ENCODE measurements at places on chromosomes 13 and 19.

GRCh38 chr19:30214651-30215051 is 157.5 kb upstream of the ZNF536 start:
- DNase-seq = no peak

DNA sequence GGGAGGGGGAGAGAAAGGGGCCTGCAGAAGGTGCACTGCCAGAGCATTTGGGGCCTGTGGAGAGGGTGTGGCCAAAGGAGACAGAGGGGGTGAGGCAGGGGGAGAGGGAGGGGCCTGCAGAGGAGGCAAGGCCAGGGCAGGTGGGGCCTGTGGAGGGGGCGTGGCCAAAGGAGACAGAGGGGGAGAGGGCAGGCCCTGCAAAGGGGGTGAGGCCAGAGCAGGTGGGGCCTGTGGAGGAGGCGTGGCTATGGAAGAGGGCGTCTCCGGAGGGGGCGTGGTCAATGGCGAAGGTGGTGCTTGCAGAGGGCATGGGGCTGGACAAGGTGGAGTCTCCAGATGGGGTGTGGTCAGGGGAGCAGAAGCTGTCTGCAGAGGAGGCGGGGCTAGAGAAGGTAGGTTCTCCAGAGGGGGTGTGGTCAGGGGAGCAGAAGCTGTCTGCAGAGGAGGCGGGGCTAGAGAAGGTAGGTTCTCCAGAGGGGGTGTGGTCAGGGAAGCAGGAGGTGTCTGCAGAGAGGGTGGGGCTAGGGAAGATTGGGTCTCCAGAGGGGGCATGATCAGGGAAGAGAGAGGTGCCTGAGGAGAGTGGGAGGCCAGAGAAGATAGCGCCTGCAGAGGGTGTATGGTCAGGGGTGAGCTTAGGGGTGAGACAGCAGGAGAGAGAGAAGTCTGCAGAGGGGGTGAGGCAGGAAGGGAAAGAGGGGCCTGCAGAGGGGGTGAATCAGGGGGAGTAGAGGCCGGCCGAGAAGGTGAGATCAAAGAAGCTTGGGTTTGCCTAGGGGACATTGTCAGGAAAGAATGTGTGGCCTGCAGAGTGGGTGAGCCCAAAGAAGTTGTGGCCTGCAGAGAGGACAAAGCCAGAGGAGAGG is 3.4 kb downstream of the PRR36 start:
- DNase-seq = peak; percentile 35

- DNase-seq = no peak
These were observed 64.9 kb upstream of the FGF14 start for GRCh38 chr13:102466610-102467190.

GRCh38 chr13:60627071-60627686 is 230.2 kb downstream of the TDRD3 start:
- peak; percentile 43 for DNase-seq

DNA sequence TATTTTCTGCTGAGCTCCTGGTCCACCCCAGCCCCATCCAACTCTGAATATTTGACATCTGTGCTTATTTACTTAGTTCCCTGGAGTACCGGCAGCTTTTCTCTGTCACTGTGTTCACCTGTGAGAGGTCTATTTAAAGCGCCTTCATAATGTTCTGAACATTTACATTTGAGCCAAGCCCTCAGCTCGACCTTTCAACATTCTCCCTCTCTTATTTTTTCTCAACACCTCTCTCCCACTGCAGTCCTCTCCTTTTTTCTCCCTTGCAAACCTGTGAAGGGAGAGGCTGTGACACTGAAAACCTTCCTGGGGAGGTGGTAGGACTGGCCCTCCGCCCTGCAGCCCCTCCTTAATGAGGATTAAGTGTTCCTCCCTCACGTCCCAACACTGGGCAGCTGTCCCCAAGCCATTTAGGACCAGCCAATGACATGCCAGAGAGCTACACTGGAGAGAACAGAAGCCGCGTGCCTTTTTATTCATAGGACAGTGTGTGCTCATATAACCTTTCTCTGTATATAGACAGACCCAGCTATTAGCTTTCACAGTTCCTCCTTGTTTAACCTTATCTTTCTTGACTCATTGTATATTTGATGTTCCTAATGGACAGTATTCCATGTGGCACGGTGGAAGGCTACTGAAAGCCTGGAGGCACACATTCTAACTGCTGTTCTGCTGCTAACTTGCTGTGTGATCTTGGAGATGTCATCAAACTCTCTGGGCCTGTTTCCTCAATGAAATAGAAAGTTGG is 134.8 kb downstream of the NUFIP1 start:
- DNase-seq = no peak

DNA sequence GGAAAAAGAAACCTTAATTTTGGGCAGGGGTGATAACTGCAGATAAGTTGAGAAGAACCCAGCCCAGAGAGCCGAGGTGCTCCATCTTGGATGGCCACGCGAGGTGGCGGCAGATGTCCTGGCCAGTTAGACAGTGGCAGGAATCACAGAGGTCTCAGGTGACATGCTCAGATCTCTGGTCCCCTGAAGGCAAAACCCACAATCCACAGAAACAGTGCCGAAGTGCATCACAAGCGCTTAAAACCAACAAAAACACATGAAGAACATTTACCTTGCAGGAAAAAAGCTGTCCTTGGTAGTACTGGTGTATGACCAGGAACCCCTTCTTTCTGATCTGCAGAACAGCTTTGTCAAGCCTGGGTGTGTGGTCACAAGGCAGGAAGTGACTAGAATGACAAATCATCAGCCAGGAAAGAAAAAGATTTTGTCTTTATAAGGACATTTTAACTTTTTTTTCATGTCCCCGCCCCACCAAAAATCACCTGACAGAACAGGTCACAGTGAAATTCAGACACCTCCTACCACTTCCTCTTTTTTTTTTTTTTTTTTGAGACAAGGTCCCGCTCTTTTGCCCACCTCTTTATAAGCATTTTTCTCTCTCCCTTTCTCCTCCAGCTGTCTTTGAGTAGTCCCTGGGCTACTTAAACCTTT is at the start of gene LCP1:
TSS of gene LCP1 (minus strand) at position 338 of the 651 bp plus-strand sequence. CDS start 22,515 bp downstream, outside the sequence.
- DNase-seq = no peak

DNA sequence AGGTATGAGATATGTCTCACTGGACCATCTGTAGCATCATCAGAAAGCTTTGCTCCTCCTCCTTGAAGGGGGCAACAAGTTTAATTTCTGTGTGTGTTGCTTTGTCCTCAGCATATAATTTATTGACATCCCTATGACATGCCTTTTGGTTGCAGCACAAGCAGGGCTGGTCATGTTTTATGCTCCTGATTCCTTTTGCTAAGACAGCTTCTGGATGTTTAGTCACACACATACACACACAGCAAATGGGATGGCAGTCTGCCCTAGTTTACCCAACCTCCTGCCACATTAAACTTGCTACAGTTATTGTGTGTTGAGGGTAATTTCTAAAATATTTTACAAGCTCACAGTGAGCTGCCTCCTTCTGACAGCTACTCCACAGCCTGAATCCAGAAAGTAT is 217.9 kb upstream of the RXFP2 start:
- DNase-seq = no peak

- DNase-seq = no peak
These were observed 12.7 kb downstream of the PRKCG start for GRCh38 chr19:53894707-53895106.

DNA sequence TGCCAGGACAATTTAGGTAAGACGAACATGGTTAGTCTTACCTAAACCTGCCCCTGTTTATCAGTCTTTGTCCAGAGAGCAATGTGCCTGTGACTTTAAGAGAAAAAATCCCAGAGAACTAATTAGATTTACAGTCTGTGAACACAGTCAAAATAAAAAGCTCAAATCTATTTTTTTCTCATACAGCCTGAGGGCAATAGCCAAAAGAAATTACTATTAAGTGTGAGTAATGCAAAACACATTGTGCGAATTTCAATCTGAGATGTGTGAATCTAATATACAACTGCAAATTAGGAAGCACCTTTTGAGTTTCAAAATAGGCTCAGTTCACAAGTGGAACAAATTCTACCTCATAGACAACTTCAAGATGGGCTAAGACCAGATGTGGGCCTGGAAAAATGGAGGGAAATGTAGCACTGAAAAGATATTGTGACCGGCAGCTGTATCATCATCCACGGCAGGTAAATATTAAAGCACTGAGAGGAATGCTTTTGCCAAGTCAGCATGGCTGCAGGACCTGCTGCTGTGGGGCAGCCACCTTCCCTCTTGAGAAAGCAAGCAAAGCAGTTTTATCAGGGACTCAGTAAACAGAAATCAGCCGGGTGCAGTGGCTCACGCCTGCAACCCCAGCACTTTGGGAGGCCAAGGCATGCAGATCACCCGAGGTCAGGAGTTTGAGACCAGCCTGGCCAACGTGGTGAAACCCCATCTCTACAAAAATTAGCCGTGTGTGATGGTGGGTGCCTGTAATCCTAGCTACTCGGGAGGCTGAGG is 114.8 kb downstream of the KATNAL1 start:
- no peak for DNase-seq

DNA sequence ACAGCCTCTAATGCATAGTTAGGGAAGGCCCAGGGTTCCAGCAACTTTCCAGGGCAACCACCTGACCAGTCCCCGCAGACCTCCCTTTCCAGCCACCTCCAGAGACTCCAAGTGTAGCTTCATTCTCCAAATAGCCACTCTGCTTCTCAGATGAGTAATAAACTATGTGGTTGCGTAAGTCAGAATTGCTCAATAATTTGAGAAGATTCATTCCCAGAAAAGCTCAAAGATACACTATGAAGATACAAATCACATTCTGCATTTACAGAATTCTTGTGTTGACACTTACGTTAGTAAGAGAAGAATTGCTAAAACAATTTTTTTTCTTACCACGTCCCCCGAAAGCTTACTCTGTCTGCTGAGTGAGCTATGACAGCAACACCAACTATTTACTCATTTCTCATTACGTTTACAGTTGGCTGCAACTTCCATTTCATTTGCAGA is 8.2 kb upstream of the LATS2 start:
- peak; percentile 92 for DNase-seq

DNA sequence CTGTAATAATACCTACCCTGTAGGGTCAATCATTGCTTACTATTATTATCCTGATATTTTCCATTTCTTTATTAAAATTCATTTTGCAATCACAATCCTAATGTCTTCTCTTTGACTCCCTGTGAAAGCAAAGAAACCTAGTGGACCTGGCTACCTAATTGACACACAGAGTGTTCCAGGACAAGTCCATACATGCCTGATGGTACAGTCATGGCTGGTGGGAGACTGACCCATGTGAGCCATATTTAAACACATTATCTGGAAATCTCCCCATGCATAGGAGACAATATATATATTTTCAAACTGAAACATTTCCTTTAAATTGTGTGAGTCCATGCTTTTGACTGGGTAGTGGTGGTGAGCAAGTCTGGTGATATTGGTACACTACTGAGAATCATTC is 230.6 kb upstream of the DACH1 start:
- no peak for DNase-seq

DNA sequence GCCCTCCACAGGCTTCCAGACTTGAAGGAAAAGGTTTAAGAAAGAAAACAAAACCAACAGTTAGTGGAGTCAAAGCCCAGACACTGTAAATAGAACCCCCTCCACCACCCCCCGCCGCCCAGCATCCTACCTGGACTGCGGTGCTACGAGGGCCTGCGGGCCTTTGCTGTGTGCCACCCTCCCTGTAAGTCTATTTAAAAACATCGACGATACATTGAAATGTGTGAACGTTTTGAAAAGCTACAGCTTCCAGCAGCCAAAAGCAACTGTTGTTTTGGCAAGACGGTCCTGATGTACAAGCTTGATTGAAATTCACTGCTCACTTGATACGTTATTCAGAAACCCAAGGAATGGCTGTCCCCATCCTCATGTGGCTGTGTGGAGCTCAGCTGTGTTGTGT is 6.3 kb upstream of the GARIN5A start:
- no peak for DNase-seq

DNA sequence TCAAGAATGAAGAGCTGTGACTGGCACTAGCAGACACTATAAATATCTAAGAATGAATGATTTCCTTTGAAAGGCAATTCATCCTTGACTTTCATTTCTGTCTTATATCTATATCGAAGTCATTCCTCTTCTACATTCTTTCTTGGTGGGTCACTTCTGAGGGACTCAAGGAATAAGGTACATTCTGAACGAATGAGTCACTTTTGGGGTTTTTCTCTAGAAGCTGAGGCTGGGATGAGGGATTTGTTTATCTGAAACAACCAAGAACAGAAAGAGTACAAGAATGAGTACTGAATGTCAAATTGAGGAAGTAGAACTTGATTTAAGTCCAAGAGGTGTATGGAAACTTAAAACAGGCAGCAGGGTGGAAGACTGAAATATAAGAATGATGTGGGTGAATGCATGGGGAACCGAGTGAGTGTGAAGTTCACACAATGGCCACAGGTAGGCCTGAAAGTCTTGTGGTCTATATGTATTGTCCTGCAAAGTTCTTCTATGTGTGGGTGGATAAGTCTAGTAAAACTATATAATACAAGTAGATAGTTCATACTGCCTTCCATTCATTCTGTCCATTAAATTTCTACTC is 343.9 kb downstream of the OXGR1 start:
- DNase-seq = peak; percentile 90

- no peak for DNase-seq
These were observed 47.2 kb downstream of the ZAR1L start for GRCh38 chr13:32267836-32268439.

- no peak for DNase-seq
These were observed 571.1 kb upstream of the ARGLU1 start for GRCh38 chr13:107139006-107139405.

GRCh38 chr19:46856062-46857022 is 4.5 kb upstream of the ARHGAP35 start:
- peak; percentile 94 for DNase-seq

DNA sequence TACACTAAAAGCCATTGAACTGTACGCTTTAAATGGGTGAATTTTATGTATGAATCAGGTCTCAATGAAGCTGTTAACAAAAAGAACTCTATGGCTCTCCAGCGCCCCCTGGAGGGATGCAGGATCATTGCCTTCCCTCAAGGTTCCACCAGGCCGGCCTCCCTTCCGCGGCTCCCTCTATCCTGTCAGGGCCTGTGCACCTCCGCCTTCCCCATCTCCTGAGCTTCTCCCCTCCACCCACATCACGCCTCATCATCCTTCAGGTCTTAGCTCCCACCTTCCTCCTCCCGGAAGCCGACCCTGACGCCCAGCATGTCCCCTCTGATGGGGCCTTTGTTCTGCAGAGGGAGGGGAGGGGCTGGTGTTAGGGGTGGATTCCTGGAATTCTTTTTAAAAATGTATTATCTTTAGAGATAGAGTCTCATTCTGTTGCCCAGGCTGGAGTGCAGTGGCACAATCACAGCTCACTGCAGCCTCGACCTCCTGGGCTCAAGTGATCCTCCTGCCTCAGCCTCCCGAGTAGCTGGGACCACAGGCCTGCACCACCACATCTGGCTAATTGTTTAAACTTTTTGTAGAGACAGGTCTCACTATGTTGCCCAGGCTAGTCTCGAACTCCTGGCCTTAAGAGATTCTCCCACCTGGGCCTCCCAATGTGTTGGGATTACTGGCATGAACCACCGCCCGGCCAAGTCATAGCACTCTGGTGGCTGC is 27.7 kb downstream of the MEIS3 start:
- DNase-seq = peak; percentile 57

DNA sequence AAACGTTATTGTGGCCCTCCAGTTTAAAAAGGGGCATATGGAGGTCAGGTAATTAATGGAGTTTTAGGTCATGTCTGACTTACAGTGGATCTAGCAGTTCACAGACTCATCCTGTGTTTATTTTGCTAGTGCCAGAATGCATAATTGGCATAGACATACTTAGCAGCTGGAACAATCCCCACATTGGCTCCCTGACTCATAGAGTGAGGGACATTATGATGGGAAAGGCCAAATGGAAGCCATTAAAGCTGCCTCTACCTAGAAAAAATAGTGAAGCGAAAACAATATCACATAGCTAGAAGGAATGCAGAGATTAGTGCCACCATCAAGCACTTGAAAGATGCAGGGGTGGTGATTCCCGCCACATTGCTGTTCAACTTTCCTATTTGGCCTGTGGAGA is 610.7 kb downstream of the SLITRK5 start:
- peak; percentile 3 for DNase-seq

- DNase-seq = no peak
These were observed 91.9 kb upstream of the GPR183 start for GRCh38 chr13:99398916-99399622.

- no peak for DNase-seq
These were observed 49.2 kb downstream of the DIAPH3 start for GRCh38 chr13:60114499-60115028.
